Glutamatergic neuron (in vitro differentiated cells): ENCODE measurements at places on chromosomes 3 and 15. TPM values are rescaled to one million over a fixed set of nuclear protein-coding genes. Genes with fewer than 3 reads are reported as not detected.
A peak's percentile ranks its signal among the peaks of the same experiment; 100 is the strongest.

The STAC gene
- total RNA-seq: 1.2 TPM

- DNase-seq: no peak
Measured at GRCh38 chr3:129695230-129695629, 88.8 kb upstream of the PLXND1 start.

DNA sequence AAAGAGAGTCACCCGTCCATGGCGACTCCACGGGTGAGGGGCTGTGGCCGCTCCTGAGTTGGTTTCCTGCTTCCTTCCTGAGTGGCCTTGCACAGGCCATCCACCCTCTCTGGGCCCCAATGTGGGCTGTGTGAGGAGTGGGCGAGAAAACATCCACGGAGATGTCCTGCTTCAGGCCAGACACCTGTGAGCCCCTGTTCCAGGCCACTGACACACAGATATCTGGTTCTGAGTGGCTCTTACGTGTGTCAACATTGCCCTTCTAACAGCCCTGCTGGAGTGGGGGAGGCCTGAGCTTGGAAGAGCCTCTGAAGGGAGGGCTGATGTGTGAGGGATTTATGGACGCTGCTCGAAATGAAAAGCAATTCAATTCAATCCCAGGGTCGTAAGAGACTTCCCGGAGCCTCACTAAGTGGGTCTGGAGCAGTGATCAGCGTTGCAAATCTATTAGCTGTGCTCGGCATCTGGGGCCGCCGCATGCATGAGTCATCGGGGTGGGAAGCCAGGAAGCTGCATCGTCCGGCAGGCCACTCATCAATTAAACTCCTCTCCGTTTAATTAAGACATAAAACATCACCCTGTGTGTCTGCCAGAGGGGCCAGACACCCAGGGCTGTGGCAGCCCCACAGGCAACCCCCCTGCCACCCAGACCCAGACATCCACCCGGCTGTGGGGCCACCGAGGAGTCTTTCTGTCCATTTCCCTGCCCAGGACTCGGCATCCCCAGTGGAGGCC, 20.0 kb upstream of the PRR23E start:
- DNase-seq: peak; percentile 78

- DNase-seq: peak; percentile 51
Measured at GRCh38 chr3:159818399-159818798, 170.2 kb upstream of the IL12A start.

- DNase-seq: peak; percentile 75
Measured at GRCh38 chr3:150247441-150247840, 160.7 kb upstream of the TSC22D2 start.

- no peak for DNase-seq
Measured at GRCh38 chr3:123422457-123422856, 26.4 kb downstream of the ADCY5 start.

- no peak for DNase-seq
Measured at GRCh38 chr15:39882602-39883001, 37.5 kb downstream of the GPR176 start.

GRCh38 chr3:36866368-36866767, 78.5 kb downstream of the TRANK1 start:
- DNase-seq: no peak

DNA sequence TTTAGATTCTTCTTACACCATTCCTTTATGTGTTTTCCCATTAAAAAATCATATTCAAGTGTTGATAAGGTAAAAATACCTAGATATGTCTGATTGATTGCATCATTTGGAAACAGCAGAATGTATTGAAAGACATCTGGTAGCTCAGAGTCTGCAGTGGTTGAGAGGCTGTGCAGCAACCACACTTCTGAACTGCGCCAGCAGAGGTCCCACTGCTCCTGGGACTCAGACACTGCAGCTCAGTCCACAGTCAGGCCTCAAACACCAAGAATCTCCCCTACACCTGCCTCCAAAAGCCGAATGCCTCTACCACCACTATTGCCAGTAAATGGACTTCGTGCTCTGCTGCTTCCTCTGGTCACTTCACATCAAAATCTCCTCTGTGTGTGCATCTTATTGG, 176.9 kb upstream of the LMCD1 start:
- peak; percentile 52 for DNase-seq

DNA sequence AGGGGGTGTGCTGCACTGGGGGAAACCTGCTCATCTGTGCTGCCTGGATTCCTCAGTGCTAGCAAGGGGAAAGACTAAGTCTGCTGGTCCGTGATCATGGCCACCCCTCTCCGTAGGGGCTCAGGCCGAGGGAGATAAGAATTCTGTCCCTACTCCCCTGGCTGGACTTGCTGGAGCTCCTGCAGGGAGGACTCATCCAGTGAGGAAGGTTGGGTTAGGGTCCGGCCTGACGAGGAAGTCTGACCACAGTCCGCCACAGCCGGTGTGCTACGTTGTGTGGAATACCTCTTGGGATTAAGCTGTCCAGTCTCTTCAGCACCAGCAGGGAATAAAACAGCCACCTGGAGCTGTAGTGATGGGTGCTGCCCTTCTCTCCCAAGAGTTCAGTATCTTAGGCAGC, 1309.1 kb upstream of the CADM2 start:
- no peak for DNase-seq

GRCh38 chr15:69092159-69092558, 68.3 kb upstream of the GLCE start:
- DNase-seq: no peak
